ENCODE measurements at places on chromosomes 12 and 14.

DNA sequence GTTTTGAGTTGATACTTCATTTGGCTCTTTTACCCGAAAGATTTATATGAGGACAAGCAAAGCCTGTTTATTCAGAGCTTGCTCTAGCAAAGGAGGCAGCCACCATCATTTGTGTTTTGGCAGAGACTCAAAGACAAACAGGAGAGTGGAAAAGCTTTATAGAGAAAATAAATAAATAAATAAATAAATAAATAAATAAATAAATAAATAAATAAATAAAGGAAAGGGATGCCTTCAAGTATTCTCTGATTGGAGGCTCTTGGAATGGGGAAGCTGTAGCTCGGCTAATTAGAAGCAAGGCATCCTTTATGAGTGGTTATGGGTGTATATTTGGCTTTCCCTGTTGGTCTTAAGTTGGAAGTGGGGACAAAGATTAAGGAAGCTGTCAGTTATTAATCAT is 229.8 kb downstream of the RASSF9 start:
- DNase-seq, result no peak

- DNase-seq, result no peak
These were observed 197.8 kb upstream of the PZP start for GRCh38 chr12:9405886-9406563.

DNA sequence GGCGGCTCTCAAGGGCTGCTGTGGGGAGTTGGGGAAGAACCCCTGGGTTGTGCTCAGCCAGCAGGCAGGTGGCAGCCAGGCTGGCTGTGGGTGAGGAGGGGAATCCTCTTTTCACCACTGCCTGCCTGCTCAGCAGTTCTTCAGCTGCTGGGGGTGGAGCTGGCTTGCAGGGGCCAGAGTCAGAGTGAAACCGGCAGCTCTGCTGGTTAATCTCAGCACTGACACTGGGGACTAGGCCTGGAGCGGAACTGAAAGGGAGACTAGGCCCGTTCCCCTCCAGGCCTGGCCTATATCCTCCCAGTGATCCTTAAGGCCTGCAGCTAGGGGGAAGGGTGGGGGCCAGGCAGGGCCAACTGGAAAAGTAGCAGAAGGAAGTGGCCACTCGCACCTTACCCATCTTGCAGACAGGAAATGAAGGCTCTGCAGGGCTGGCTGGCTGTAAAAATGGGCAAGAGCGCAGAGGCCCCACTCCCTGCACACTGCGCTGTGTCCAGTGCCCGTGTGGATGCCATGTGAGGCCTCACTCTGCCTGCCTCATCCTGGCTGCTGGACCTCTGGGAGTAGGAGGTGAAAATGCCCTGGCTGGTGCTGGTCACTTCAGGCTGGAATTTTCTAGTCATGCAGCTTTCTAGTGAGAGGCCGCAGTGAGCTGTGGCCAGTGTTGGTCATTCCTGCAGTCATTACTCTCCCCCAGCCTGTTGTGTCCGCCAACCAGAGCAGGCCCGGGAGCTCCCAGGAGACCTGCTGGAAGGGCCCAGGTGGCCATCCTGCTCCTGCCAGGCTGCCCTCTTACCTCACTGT is 39.4 kb downstream of the SH2B3 start:
- no peak for DNase-seq

DNA sequence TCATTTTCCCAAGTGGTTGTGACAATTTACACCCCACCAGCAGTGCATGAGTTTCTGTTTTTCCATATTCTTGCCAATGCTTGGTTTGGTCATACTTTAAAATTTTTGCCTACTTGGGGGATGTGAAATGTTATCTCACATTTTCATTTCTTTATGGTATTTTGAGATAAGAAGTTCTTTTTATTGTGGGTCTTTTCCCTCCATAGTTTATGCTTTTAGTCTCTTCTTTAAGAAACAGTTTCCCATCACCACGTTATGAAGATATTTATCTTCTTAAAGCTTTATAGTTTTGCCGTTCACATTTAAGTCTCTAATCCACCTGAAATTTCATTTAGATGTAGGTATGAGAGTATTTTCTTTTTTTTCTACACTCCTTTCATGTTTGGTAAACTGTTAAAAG is 95.7 kb downstream of the PPM1A start:
- DNase-seq, result no peak

DNA sequence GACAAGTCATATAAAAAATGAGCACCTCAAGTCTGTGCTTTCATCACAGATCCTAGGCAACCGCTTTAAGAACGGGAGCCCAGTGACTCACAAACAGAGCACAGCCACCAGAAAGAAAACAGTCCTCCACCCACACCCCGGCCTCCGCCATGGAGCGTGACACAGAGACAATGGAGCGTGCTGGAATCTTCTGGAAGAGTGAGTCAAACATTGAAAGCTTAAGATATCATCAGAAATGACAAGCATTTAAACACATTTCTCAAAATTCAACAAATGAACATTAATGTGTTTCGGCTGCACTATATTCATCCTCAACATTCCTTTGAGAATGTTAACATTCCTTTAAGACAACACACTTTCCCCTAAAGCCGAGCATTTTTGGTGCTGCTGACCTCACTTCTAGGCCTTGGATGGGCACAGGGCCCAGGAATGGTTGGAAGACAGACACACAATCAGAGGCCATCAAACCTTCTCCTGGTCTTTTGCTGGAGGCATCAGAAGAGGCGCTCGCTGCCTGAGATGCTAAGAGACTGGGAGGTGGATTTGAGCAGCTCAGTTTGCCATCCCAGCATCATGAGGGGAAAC is 23.6 kb upstream of the TMEM132D start:
- DNase-seq, result no peak

DNA sequence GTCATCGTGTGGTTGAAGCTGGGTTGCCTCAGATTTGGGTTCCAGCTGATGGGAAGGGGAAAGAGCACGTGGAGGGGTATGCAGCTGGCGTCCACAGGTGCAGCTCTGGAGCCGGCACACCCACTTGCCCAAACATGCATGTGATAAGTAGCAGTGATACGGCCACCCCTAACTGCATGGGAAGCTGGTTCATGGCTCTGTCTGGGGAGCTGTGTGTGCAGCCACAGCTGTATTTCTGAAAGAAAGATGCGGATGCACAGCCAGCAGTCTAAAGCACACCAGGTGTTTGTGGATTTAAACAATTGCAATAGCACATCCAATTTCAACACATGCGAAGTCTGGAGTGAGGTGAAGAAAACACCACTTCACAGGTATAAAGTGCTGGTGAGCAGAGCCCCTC is 181.4 kb downstream of the EFCAB11 start:
- no peak for DNase-seq

GRCh38 chr14:21317398-21317797 is 37.5 kb downstream of the RPGRIP1 start:
- no peak for DNase-seq
